Neural crest cell (in vitro differentiated cells): ENCODE measurements at places on chromosomes 6 and 20. TPM values are rescaled to one million over a fixed set of nuclear protein-coding genes. Genes with fewer than 3 reads are reported as not detected.

DNA sequence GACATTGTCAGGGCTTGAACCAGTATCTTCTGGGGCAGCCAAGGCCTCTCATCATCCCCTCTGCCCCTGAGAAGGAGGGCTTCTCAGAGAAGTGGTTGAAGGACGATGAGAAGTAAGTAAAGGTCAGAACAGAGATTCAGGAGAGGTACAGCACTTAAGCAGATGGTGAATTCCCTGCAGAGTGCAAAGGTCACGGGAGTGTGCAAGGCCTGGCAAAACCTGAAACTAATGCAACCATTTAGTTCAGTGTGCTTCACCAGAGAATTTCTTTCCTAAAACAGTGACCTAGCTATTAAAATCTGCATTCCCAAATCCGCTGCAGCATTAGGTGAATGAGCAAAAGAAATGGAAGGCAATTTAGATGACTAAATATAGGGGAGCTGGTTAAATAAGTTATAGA is 58.4 kb downstream of the TRERF1 start:
- DNase-seq, result no peak

DNA sequence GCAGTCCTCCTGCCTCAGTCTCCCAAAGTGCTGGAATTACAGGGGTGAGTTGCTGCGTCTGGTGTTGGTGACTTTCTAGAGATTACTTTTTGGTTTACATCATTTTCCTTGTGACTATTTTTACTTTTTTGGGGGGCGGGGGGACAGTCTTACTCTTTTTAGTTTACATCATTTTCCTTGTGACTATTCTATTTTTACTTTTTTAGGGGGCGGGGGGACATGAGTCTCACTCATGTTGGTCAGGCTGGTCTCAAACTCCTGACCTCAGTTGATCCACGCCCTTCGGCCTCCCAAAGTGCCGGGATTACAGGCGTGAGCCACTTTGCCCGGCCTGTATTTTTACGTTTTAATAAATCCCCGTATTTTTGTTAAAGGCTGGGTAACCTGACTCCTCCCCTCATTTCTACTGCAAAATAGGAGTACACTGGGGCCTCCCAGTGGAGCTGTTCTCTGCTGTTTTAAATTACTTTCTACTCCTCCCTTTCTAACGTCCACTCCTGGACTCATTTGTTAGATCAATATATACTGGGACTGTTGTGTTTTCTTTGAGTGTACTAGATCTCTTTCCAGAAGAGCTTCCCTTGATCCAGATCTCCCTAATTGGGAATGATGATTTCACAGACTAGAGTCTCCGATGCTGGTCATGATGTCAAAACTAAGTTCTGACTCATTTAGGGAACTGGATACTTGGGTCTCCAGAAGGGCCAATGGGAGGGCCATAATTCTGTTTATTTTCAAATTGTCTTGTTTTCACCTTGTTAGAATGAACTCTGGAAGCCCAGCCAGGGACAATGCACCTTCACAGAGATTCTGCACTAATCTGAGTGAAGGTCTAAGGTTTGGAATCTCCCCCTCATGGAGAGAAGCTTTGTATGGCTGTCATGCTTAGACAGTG is 9.2 kb downstream of the HSPA1B start:
- DNase-seq, result no peak

- no peak for DNase-seq
Measured at GRCh38 chr6:33075568-33076405, at the start of gene HLA-DPB1. TSS of gene HLA-DPB1 (plus strand) at chr6:33075990. CDS start at chr6:33076042, 52 bp downstream.

DNA sequence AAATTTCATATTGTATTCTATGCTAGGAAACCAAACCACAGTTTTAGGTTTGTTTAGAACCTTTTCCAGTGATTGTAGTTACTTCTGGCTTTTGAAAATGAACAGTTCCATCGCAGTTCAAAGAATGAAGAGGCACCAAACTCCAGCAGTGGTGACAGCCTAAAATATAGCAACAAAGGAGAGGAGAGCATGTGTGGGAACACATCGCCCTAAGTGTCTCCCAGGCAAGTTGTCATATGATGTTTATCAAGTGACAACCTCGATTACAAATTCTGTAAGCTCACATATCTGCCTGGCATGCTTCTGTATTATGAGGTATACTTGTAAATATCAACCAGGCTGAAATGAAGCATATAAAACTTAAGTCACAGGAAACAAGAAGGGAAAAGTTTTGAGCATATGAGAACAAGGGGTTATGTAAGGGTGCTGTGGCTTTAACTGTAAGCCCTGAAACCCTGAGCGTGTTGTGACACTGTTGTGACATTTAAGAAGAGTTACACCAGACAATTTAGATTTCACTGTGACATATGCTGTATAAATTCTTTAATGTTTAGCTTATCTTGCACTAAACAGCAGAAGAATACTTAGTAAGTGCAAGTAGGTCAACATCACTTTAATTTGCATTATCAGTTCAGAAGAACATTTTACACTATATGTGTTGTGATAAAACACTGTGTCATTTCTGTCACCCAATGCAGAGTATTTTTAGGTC is 29.1 kb upstream of the FBXL4 start:
- no peak for DNase-seq

DNA sequence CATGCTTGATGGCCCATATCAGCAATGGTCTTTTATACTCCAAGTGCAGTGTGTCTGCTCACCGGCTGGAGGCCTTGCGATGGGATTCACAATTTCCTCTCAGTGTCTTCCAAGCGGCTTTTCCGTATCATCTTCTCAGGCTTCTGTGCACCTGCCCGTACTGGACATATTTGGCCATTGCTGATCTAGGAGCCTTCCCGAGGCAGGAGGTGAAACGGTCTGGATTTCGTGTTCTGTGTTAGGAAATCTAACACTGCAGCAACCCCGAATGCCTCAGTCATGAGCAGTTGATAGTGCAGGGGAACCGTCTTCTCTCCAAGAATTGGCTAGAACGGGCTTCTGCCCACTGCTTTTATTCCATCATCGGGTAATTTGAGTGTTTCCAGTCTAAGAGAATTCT is 60.5 kb downstream of the PPP1R14C start:
- DNase-seq, result no peak

DNA sequence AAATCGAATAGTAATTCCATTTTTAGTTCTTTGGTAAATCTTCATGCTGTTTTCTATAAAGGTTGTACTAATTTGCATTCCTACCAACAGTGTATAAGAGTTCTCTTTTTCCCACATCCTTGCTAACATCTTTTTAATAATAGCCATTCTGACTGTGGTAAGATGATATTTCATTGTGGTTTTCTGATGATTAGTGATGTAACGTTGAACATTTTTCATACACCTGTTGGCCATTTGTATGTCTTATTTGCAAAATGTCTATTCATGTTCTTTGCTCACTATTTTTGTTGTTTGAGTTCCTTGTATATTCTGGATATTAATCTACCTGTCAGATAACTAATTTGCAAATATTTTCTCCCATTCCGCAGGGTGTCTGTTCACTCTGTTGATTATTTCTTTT is 64.5 kb downstream of the LIN28B start:
- no peak for DNase-seq

GRCh38 chr6:24798740-24799540 is at the start of gene ARMH2:
TSS of gene ARMH2 (minus strand) at chr6:24798917. CDS start at chr6:24798857, 60 bp downstream.
- DNase-seq, result no peak

GRCh38 chr20:35004749-35005462 is 49.2 kb downstream of the MYH7B start:
- no peak for DNase-seq

DNA sequence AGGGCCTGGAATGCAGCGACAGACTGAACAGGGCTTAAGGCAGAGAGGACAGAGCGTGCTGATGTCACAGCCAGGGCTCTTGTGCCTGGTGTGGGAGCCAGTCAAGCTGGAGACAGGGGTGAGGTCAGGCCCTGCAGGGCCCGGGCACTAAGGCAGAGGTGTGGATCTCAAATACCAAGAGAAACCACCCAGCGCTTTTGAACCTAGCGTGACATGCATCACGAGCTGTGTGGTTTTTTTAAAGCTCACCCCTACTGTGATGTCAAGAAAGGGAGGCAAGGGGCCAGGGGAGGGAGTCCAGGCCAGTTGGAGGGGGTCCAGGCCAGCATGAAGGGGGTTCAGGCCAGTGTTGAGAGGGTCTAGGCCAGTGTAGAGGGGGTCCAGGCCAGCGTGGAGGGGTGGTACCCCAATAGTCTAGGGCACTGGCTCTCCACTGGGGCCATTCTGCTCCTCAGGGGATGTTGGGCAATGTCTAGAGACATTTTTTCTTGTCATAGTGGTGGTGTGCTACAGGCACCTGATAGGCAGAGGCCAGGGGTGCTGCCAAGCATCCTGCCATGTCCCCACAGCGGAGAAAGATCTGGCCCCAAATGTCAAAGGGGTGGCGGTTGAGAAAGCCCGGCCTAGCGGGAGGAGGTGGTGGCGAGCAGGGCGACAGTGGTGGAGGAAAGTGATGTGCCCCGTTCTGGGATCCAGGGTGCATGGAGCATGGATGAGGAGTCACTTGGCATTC is 42.6 kb downstream of the RBM38 start:
- DNase-seq, result no peak

Gene GMDS
- 13.2 and 16.1 TPM in 2 replicates for total RNA-seq

DNA sequence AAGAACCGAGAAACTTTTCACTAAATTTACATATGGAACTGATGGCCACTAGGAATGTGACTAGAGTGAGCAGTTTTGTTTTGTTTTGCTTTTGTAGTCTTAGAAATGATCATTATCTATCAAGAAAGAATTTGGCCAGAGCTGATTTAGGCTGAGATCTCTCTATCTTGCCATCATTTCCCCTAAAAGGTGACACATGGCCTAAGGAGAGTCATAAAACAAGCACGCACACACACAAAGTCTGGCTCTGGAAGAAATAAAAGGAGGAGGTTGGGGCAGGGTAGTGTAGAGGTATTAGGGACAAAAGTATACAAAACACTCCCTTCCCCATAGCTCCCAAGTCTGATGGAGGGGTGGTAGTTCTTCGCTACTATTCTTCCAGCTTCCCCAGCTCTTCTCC is 56.4 kb downstream of the RIPOR2 start:
- DNase-seq, result no peak

Gene INSM1
- 21.7 and 22.6 TPM in 2 replicates for total RNA-seq

- DNase-seq, result no peak
Measured at GRCh38 chr20:37920679-37921322, 17.9 kb downstream of the VSTM2L start.

Gene HCRTR2
- total RNA-seq, result not detected in 2 replicates

DNA sequence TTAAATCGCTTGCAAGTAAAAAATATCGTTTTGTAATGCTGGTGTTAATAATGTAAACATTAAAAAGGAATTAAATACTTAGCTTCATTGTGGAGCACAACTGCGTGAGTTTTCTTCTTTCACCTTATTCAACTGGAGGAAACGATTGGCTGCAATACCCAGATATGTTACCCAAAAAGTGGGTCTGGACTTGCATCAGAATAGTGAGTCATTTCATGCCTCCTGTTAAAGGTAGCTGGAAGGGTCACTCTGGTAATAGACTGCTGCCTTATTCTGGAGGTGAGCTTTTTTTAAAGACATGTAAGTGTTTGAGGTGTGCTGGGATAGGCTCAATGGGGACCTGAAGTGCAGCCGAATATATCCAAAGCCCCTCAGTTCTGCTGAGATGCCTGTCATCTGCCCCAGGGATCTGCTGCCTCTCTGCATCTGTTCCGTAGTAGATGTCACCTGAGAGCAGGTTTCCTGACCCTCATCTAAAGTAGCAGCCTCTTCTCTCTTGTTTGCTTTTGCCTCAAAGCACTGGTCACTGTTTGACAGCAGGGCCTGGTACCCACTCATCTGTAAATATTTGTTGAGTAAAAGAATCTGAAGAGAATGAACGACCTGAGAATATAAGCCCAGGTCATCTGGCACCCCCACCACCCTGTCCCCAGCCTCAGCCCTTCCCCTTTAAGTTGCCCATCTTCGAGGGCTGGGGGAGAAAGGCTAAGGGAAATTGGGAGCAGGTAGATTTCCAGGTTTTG is 5.6 kb upstream of the UQCC2 start:
- no peak for DNase-seq

Gene B3GAT2
- total RNA-seq, result 0.98 and 1.2 TPM in 2 replicates

Gene TMEM14C
- total RNA-seq, result 88.3 and 90.5 TPM in 2 replicates

GRCh38 chr6:65501045-65501444 is 206.0 kb downstream of the EYS start:
- no peak for DNase-seq

- DNase-seq, result no peak
Measured at GRCh38 chr20:11453430-11453829, 464.3 kb upstream of the BTBD3 start.

GRCh38 chr6:149033454-149033853 is 284.1 kb upstream of the TAB2 start:
- no peak for DNase-seq

GRCh38 chr20:13868331-13868730 is 83.5 kb downstream of the NDUFAF5 start:
- no peak for DNase-seq

DNA sequence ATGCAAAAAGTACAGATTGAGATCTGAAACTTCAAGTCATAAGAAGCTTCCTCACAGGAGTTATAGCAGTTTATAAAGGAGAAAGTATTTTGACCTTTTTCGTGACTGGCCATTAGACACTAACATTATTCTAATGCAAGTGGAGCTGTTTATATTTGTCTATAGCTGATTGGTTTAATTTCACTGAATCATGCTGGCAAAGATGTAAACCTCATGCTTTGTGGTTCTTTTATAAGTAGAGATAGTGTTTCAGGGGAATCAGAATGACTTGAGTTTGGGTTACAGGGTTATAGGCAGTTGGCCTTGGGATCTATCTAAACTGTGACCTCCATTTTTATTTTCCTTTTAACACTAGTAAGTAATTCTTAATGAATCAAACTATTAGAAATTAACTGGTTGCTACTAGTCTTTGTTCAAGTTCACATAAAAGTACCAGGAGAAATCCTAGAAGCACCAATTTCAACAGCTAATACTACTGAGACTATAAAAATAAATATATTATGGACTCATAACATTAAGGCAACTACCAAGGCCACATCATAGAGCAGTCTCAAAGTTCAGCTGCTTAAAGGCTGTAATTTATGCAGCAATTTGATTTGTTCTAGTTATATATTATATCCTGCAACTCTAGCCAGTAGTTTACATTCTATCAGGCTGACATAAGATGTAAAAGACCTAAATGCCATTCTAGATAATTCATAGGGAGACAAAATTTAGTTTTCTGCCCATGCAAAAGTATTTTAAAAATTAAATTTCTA is 94.0 kb downstream of the RNGTT start:
- DNase-seq, result no peak

DNA sequence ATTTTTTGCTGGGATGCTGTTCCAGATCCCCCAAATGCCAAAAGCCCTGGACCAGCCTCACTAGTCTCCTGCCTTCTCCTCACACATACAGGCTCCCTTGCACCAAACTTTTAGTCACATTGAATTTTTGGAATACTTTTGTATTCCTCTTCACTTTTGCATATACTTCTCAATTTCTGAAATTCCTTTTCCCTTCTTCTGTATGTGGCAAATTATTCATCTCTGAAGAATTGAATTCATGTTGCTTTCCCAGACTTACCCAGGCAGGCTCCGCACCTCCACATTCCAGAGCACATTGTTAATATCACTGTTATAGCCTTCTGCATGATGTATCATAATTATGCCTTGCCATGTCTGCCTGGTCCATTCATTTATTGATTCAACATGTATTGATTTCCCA is 255.3 kb upstream of the POU3F2 start:
- DNase-seq, result no peak
